ENCODE measurements at places on chromosomes 4 and X.

- no peak for DNase-seq
These were observed 65.0 kb upstream of the FMR1 start for GRCh38 chrX:147846676-147847075.

DNA sequence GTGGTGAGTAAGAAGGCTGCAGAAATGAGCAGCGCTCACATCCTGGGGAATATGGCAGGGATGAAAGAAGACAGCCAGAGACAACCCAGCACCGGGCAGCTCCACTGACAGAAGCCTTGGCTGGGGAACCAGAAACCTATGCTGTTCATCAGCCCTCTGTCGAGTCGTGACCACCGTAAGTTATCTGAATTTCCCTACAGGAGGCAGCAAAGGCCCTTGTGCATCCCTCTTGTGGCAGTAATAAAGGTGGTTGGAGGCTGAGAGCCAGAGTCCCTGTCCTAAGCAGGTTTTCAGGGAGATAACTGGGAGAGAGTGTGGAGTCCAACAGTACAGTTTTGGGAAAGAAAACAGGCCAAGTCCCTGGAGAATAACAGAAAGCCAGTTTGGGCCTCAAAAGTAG is 194.0 kb upstream of the BOD1L1 start:
- no peak for DNase-seq

- DNase-seq: no peak
These were observed 8.4 kb downstream of the N4BP2 start for GRCh38 chr4:40065010-40065409.

DNA sequence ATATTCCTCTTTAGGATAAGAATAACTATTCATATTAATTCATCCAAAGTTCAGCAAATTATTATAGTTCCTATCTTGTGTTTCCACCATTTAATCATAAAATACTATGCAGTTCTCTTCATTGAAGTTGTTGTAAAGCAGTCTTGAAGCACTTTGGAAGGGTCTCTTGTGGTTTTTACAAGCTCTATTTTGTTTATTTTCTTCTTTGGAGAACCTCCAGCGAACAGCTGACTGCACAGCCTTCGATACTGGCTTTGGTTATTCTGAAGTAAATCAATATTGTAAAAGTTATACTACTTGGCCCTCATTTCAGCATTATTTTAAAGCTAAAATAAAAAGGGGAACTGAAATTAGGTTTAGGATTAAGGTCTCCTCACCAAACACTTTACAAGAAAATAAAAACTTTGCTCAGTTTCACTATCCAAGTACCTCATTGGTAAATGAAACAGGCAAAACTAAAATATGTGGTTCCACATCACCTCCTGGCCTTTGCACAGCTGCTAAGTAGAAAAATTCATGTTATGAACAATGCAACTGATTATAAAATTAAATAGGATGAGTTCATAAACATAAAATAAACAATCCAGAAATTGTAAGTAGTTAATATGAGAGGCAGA is 1629.2 kb upstream of the ADGRL3 start:
- no peak for DNase-seq

DNA sequence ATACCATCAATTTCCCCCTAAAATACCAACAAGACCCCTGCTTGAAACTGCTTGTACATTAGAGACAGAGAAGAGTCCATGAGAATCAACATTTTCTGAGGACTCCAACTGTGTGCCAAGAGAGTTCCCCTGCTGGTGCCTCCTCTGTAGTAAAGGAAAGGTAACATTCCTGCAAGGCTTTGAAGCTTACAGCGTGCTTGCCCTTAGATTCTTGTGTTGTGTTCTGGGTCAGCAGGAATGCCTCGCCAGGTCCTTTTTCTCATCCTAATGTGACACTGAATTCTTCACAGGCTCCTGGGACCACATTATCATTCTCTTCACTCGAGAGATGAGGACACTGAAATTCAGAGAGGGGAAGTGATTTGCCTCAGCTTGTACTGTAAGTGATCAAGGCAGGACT is 9.7 kb upstream of the EOLA2 start:
- no peak for DNase-seq

GRCh38 chrX:68837119-68837518 is 8.3 kb downstream of the EFNB1 start:
- no peak for DNase-seq

- DNase-seq: no peak
These were observed 57.9 kb downstream of the GPR101 start for GRCh38 chrX:136975684-136976470.

DNA sequence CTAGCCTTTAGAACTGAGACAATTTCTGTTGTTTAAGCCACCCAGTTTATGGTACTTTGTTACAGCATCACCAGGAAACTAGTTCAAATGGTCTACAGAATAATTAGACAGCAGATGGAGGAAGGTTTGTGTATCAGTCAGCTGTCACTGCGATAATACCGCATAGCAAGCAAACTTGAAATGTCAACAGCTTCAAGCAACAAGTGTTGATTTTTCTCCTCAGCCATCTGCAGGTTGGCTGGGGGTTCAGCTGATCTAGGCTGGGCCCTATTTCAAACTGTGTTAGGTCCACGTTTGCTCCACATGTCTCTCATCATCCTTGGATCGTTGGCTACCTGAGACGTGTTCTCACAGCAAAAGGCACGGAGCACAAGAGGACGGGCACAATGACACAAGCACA is 19.2 kb upstream of the PHEX start:
- DNase-seq: no peak

DNA sequence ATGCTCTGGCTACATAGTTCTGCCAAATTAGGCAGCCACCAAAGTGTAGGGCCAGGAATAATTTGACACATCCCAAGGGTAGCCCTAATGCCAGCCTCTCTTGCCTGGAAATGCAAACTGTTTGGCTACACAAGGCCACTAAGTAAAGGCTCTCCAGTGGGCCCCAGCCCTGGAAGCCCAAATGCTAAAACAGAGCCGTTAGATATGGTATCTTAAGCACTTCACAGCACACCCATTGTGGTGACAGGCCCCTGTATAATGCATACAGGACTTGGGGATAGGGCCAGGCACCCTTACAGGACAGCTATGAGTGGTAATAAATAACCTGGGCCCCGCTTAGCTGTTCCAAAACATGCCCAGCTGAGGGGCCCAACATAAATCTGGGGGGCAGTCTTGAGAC is 623.9 kb downstream of the BCOR start:
- DNase-seq: no peak

- DNase-seq: no peak
These were observed 167.3 kb upstream of the SPRY1 start for GRCh38 chr4:123229286-123229685.

GRCh38 chr4:174423257-174423944 is 98.9 kb downstream of the HPGD start:
- DNase-seq: no peak

DNA sequence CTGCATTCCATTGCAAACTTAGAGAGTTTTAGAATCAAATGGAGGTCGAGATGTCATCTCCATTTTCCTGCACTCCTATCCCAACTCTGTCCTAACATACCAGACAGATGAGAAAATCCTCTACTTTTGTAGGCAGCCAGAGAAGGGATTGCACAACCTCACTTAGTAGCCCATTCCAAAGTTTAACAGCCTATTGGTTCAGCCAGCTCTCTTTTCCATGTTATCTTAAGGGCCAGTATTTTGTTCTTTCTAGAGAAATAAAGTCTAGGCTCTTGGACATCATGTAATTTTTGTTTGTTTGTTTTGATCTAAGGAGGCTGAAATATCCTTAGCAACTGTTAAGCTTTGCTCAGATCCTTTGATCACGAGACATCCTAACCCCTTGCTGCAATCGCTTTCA is 173.0 kb downstream of the COX18 start:
- no peak for DNase-seq

DNA sequence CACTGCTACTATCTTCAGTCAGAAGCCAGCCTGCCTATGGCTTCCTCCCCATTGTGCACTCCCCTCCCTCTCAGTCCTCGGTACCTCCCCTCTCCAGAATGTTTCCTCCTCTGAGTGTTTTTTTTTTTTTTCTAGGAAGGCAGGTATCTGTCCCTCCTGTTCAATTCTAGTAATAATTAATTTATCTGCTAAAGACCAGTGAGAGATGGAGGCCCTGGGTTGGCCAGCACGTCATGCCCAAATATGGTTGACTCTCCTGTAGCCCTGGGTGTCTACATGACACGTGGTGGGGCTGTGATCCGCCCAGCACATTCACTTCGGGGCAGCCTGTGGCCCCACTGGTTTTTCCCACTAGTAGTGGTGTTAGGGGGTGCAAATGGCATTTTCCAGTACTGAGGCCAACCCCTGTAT is 1.8 kb downstream of the FLNA start:
- DNase-seq: no peak

- DNase-seq: no peak
These were observed 71.9 kb downstream of the TBC1D9 start for GRCh38 chr4:140684314-140684713.

DNA sequence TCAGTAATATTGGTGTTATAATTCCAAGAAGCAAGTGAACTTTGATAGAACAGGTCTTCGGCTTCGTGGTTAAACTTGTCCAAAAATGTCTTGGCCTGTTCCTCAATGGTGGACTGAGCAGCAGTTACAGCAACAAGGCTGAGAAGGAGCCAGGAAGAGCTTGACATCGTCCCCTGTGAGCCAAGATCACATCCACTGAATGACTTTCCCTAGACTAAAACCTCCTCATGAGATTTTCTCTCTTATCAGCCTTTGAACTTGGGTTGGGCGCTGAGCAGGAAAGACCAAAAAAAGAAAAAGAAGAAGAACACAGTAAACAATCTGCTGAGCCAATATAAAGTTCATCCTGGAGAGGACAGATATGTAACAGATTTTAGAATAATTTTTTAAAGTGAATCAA is at the start of gene ACE2:
Gene ACE2, minus strand, starts transcription at position 216 of the 400 bp plus-strand sequence. Its CDS starts 49 bp downstream, at position 167.
- DNase-seq: no peak

GRCh38 chr4:187085339-187085738 is 361.7 kb upstream of the FAT1 start:
- DNase-seq: no peak

- no peak for DNase-seq
These were observed 154.3 kb downstream of the CFAP299 start for GRCh38 chr4:80489798-80490197.

DNA sequence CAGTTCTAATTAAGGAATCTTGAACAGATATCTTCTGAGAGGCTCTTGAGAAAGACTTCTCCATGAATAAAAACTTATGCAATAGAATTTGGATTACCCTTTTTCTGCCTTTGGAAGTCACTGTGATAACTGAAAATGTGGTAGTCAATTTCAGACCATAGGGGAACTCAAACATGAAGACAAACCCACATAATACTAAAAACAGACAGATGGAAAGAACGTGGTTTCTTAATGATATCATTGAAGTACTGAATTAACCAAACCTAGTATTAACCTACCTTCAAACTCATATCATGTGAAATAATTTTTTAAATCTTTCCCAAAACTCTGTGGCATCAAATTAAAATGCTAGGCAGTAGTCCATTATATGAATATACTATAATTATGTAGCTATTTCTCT is 153.5 kb downstream of the CAMK2D start:
- no peak for DNase-seq

DNA sequence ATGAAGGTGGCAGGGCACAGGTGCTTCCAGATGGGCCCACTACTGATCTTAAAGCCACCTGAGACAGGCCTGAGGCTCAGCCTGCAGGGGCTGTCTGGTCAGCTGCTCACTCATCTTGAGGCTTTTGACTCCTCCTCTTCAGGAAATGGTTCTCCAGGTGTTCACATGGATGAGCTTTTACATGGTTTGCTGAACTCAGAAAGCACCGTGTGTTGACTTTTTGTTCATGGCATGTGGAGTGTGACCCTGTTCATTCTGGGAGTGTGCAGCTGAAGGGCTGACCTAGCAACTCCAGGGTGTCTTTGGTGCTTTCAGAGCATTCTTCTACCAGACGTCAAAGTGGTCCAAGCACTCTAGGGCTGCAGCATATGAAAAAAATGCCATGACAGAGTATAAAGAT is 111.1 kb downstream of the CCNG2 start:
- DNase-seq: no peak

- no peak for DNase-seq
These were observed 527.3 kb downstream of the TLL1 start for GRCh38 chr4:166400270-166400894.

GRCh38 chr4:153553155-153553818 is 87.1 kb downstream of the TMEM131L start:
- DNase-seq: no peak

DNA sequence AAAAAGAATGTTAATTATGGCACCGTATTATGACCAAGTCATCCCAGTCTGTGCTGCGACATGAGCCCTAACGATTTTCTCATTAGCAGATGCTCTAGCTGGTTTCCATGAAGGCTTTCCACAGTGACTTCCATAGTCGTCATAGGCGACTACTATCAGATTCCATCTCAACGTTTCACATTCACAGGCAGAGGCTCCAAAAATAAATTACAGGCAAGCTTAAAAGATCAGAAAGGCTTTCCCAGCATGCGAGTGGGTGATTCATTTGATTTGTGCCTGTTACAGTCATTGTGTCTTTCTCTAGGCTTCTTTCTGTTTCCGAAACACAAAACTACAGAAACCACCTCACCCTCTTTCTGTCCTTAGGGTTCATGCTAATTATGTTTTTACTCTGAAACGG is 43.2 kb downstream of the PALLD start:
- no peak for DNase-seq

GRCh38 chrX:45689971-45690370 is 489.3 kb upstream of the DIPK2B start:
- no peak for DNase-seq

DNA sequence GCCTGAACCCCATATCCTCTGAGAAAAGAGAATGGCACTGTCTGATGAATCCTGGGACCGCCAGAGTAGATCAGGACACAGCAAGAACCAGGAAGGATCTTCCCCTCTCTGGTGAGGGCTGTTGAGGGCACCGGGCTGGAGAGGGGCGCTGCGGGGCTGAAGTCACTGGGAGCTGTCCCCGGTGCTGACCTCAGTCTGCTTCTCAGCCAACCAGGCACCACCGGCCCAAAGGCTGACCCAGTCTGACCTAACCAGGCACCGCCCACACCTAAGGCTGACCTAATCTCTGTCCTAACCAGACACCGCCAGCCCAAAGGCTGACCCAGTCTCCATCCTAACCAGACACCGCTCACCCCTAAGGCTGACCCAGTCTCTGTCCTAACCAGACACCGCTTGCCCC is 82.8 kb downstream of the CPZ start:
- no peak for DNase-seq

DNA sequence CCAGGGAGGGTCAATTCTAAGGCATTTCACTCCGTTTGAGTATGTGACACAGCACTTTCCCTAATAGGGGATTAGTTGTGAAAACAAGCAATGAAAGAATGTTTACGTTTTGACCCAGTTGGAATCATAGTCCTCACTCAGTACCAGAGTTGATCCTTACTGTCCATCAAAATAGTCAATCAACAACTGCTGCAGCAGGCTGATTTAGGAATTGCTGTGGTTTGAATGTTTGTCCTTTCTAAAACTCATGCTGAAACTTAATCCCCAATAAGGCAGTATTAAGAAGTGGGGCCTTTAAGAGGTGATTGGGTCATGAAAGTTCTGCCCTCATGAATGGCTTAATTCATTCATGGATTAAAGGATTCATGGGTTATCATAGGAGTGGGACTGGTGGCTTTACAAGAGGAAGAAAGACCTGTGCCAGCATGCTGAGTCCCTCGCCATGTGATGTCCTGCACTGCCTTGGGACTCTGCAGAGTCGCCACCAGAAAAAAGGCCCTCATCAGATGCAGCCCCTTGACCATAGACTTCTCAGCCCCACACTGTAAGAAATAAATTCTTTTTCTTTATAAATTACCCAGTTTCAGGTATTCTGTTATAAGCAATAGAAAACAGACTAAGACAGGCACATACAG is 3.1 kb upstream of the FBXL5 start:
- no peak for DNase-seq

All from stimulated activated CD4-positive, alpha-beta T cell treated with anti-CD3 and anti-CD28 coated beads, Interleukin-15, amount 100 ng/mL, for 1 hour (primary cell).